ENCODE measurements at places on chromosomes 6 and 20.
A peak's percentile ranks its signal among the peaks of the same experiment; 100 is the strongest.

DNA sequence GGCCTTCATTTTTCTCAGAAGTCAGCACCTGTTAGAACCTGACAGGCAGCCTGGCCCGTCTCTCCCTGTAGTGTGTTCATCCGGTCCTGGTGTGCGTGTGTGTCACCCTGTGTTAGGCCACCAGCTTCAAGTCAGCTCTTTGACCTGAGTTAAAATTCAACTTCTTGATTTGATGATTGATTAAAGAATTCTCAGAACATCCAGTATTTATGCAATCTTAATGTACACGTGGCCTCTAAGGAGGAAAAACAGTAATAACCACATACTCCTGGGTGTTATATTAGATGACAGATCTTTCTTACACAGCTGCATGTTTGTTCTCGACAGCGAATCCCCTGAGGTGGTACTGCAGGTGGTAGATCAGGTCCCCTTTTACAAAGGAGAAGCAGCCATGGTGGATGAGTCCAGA lies 19.1 kb upstream of the TMEM217 start:
- no peak overlapping the region for H3K27ac ChIP-seq
- H3K4me3 ChIP-seq: no peak overlapping the region
- DNase-seq: no peak
- H3K4me1 ChIP-seq: peaks cover 2% of the 10 kb centered on the region

DNA sequence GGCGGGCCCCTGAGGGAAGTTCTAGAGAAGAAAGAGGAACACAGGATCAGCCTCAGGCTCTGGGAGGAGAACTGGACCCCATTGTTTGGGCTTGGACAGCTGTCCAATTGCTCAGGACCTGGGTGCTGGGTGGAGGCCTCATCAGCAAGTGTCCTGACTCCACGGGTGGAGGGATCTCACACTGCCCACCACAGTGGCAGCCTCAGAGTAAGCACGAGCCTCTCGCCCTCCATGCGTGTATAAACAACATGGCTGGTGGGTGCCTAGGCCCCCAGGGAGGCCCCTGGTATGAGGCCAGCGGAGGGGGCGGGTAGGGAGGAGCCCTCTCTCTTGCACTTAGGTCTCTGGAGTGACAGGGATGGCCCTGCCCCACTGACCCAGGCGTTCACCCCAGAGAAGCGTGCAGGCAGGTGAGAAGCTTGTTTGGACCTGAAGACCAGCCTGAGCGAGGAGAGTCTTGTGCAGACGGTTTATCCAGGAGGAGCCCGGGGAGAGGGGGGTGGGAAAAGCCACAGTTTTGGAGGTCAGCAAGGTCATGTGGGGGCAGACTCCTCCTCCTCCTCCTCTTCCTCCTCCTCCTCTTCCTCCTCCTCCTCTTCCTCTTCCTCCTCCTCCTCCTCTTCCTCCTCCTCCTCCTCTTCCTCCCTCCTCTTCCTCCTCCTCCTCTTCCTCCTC lies 41.9 kb upstream of the BHLHE23 start:
- H3K4me1 ChIP-seq: no peaks in the 10 kb centered on the region
- H3K36me3 ChIP-seq: no peaks in the 10 kb centered on the region
- no peak overlapping the region for H3K4me3 ChIP-seq
- DNase-seq: no peak

- peaks cover 2% of the 10 kb centered on the region for H3K4me1 ChIP-seq
- H3K27me3 ChIP-seq: no peaks in the 10 kb centered on the region
- H3K27ac ChIP-seq: peak overlapping the region; percentile 98
- no peaks in the 10 kb centered on the region for H3K36me3 ChIP-seq
Observed at GRCh38 chr6:34236131-34236442, 586 bp upstream of the HMGA1 start.

DNA sequence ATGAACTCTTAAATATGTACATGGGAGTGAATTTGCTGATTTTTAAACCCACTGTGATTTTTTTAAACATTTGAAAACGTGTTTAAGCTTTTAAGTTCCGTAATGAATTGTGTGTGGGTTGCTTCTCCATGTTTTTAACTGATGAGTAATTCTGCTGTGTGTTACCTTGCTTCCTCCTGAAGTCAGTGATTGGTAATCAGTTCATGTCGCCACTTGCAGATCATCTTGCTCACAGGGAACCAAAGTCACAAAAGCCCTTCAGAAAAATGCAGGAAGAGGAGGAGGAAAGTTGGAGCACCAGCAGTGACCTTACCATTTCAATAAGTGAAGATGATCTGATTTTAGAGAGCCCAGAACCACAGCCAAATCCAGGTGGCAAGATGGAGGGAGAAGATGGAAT lies 36.7 kb downstream of the KIZ start:
- no peak overlapping the region for H3K4me3 ChIP-seq
- H3K4me1 ChIP-seq: no peaks in the 10 kb centered on the region
- H3K36me3 ChIP-seq: no peaks in the 10 kb centered on the region
- H3K27ac ChIP-seq: no peak overlapping the region

- peak overlapping the region; percentile 32 for H3K27ac ChIP-seq
- no peaks in the 10 kb centered on the region for H3K27me3 ChIP-seq
- no peak for DNase-seq
- H3K4me1 ChIP-seq: no peaks in the 10 kb centered on the region
Observed at GRCh38 chr6:30725713-30726505, 5.8 kb downstream of the TUBB start.

GRCh38 chr6:157227202-157228166 lies 95.8 kb downstream of the TMEM242 start:
- H3K4me1 ChIP-seq: no peaks in the 10 kb centered on the region
- DNase-seq: no peak
- no peaks in the 10 kb centered on the region for H3K36me3 ChIP-seq
- no peak overlapping the region for H3K27ac ChIP-seq
- H3K4me3 ChIP-seq: no peak overlapping the region
- no peaks in the 10 kb centered on the region for H3K27me3 ChIP-seq

DNA sequence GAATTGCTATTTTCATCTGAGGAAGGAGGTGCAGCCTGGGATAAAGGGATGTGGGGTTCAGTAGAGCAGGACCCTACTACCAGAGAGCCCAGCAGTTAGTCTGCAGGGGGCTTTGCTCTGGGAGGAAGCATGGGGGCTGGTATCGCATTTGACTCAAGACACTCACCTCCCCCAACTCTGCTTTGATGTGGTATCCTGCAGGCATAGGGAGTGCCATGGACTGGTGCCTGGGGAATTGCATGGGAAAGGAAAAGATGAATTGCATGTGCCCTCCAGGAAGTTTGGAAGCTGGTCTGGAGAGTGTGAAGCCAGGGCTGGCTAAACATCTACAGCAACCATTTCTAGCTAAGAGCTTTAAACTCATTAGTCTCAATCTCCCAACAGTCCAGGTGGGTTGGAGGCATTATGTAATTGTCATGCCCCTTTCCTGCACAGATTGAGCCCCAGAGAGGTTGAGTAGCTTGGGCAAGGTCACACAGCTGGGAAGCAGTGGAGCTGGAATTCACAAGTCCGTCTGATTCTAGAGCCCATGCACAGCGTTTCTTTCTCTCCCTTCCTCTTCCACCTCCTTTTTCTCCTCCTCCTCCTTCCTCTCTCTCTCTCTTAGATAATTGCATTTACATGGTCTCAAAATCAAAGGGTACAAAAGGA lies 26.2 kb upstream of the PNPLA1 start:
- no peak for DNase-seq
- no peak overlapping the region for H3K27ac ChIP-seq
- no peak overlapping the region for H3K4me3 ChIP-seq
- no peaks in the 10 kb centered on the region for H3K27me3 ChIP-seq
- no peaks in the 10 kb centered on the region for H3K4me1 ChIP-seq
- H3K36me3 ChIP-seq: no peaks in the 10 kb centered on the region

GRCh38 chr6:148758492-148758891 lies 11.7 kb downstream of the UST start:
- no peak overlapping the region for H3K4me3 ChIP-seq
- no peaks in the 10 kb centered on the region for H3K36me3 ChIP-seq
- no peaks in the 10 kb centered on the region for H3K27me3 ChIP-seq
- DNase-seq: no peak

DNA sequence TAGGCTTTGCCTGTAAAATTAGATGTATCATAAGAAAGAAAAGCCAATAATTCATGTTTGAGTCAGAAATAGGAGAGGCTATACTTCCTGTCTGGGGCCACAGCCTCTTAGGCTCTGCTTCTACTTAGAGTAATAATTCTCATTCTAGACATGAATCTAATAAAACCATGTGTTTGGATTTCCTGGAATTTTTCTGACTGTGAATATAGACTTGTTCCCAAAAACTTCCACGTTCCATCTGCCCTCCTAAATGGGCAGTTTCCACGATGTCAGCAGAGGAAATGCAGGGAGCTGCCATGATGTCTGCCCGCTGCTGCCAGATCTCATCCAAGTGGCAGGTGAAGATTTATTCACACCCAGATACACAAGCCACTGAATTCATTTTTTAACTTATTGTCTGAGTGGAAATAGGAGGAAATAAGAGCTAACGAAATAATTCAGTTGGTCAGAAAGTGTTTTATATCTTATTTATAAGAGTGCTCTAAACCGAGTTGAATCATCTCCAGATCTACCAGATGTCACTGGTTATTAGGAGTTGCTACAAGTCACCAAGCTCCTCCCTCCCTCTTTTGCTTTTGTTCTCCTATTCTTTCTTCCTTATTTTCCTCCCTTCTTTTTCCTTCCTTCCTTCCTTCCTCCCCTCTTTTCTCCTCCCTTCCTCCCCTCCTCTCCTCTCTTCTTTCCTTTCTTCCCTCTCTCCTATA lies 69.3 kb downstream of the ALDH8A1 start:
- no peak overlapping the region for H3K27ac ChIP-seq
- no peaks in the 10 kb centered on the region for H3K27me3 ChIP-seq
- DNase-seq: no peak
- no peaks in the 10 kb centered on the region for H3K4me1 ChIP-seq

GRCh38 chr6:49839162-49839561 lies 27.2 kb downstream of the CRISP1 start:
- H3K4me3 ChIP-seq: no peak overlapping the region
- no peak overlapping the region for H3K27ac ChIP-seq
- H3K36me3 ChIP-seq: no peaks in the 10 kb centered on the region
- H3K27me3 ChIP-seq: no peaks in the 10 kb centered on the region
- DNase-seq: no peak

GRCh38 chr6:129507846-129508245 lies 202.1 kb downstream of the ARHGAP18 start:
- DNase-seq: no peak
- H3K4me1 ChIP-seq: no peaks in the 10 kb centered on the region
- H3K4me3 ChIP-seq: no peak overlapping the region
- H3K27ac ChIP-seq: no peak overlapping the region

GRCh38 chr20:50415516-50416268 lies 94.5 kb upstream of the PTPN1 start:
- no peaks in the 10 kb centered on the region for H3K36me3 ChIP-seq
- DNase-seq: peak; percentile 95
- H3K27ac ChIP-seq: peak overlapping the region; percentile 99
- H3K4me3 ChIP-seq: no peak overlapping the region
- H3K4me1 ChIP-seq: peaks cover 26% of the 10 kb centered on the region
- no peaks in the 10 kb centered on the region for H3K27me3 ChIP-seq

DNA sequence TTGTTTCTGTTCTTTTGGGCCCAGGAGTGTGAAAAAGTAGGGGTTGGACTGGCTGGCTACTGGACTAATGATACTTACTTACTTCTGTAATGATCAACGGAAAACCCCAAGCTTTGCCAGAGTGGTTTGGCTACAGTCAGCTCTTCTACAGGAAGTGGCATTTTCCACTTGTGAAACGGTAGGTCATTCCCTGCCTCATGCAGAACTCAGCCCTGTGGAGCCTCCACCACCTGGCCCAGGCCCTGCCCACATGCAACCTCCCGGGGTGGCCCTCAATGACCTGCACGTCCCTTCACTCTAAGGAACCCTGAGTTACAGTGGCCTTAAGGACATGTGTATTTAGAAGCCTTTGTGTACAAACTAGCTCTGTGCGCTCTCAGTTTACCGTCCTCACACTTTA lies 140.4 kb downstream of the DTNBP1 start:
- H3K4me3 ChIP-seq: no peak overlapping the region
- no peaks in the 10 kb centered on the region for H3K4me1 ChIP-seq
- no peak for DNase-seq
- no peaks in the 10 kb centered on the region for H3K27me3 ChIP-seq
- H3K36me3 ChIP-seq: peaks cover 21% of the 10 kb centered on the region

DNA sequence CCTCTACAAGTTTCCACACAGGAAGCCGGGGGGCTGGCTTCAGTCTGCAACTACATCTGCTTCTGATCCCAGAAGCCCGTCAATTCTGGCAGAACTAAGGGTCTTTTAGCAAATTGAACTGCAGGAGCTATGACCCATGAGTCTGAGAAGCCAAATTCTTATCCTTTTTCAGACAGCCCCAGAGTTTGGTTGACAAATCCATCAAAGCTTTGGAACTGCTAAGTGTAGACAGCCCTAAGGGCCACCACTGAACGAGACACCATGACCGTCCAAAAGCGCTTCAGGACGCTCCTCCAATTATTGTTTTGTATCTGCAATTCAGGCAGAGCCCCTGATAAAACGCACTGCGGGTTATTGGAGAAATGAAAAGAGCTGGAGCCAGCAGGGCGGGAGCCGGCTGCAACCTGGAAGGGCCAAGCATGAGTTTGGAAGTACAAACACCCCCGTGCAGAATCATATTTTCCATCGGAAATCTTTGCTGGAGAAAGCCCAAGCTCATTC lies 67.1 kb downstream of the GNAS-AS1 start:
- H3K4me3 ChIP-seq: no peak overlapping the region
- H3K27ac ChIP-seq: no peak overlapping the region
- no peak for DNase-seq
- no peaks in the 10 kb centered on the region for H3K4me1 ChIP-seq

GRCh38 chr6:153058291-153058690 lies 55.8 kb upstream of the MTRF1L start:
- no peaks in the 10 kb centered on the region for H3K4me1 ChIP-seq
- no peaks in the 10 kb centered on the region for H3K36me3 ChIP-seq
- H3K27ac ChIP-seq: no peak overlapping the region
- H3K4me3 ChIP-seq: no peak overlapping the region
- DNase-seq: no peak
- H3K27me3 ChIP-seq: no peaks in the 10 kb centered on the region

DNA sequence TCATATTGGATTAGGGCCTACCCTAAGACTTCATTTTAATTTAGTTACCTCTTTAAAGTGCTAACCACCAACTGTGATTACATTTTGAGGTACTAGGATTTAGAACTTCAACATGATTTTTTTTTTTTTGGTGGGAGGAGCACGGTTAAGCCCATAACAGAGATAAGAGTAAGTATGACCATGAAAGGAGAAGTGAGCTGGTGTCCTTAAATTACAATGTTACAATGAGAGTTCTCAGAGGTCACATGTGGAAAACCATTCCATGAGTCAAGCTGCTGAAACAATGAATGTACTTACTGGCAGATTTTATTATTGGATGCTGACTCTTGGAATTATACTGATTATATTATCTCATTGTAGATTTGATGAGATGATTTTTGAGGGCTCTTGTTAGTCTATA lies 779.3 kb upstream of the CITED2 start:
- no peaks in the 10 kb centered on the region for H3K4me1 ChIP-seq
- no peaks in the 10 kb centered on the region for H3K27me3 ChIP-seq
- DNase-seq: no peak
- H3K4me3 ChIP-seq: no peak overlapping the region
- no peak overlapping the region for H3K27ac ChIP-seq

DNA sequence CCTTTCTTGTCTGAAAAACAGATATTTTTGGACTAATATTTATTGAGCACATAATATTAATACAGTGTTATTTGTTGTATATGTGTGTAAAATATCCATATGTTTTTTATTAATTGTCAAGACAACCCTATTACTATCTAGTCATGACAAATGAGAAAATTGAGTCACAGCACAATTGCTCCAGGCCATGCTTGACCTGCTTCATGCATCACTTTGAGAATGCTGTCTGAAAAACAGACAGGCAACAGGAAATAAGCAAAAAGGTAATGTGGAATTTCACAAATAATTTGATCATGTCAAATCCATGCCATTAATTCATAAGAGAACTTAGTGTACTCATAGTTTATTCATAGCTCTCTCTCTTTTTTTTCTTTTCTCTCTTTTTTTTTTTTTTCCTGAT lies 246.5 kb downstream of the RIMS1 start:
- H3K4me3 ChIP-seq: no peak overlapping the region
- H3K27me3 ChIP-seq: no peaks in the 10 kb centered on the region
- no peaks in the 10 kb centered on the region for H3K36me3 ChIP-seq
